ENCODE measurements at places on chromosomes 5 and 9. TPM values are rescaled to one million over a fixed set of nuclear protein-coding genes. Genes with fewer than 3 reads are reported as not detected.
A peak's percentile ranks its signal among the peaks of the same experiment; 100 is the strongest.

POMT1 gene
- 33.9 TPM for total RNA-seq

TXNDC8 gene
- not detected for total RNA-seq

FOXI1 gene
- total RNA-seq: not detected

FOXD4L3 gene
- total RNA-seq: under 0.01 TPM

SPINK4 gene
- not detected for total RNA-seq

CDKN2B-AS1 gene
- 15.2 TPM for total RNA-seq

LRRC70 gene
- 1.4 TPM for total RNA-seq

DNA sequence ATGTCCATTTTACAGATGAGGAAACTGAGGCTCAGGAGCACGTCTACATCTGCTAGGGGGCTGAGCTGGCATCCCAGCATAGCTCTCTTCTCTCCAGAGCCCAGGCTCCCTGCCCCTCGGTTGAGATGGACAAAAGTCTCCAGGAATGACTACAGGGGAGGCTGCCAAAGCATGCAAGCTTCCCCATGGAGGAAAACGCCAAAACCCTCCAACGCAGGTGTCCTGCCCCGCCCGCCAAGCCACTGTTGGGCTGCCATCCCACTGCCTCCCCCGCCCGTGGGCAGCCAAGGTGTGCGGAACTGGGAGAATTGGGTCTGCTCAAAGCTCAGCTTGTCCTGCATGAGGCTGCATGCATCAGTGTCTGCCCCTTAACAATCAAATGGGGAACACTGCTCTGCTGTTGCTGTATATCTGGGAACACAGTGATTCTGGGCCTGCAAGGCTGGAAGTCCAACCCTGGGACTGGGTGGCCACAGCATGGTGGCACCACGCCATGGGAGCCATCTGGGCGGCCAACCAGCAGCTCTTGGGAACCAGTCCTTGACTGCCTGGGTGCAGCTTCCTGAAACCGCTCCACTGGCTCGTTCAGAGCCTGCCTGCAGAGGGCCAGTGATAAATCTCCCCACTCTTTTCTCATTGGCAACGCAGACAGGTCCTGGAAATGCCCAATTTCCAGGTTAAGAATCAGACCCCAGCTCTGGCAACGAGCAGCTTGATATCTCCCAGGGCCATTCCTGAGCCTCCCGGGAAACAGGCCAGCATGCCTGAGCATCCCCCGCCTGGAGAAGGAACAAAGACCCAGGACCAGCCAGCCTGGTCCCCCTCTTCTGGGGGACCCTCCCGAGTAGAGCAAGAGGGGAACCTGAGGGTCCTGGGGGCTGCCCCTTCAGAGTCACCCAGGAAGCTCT is 3.5 kb downstream of the RALGDS start:
- H3K36me3 ChIP-seq: no peaks in the 10 kb centered on the region
- no peak overlapping the region for H3K27ac ChIP-seq
- peaks cover 42% of the 10 kb centered on the region for H3K4me1 ChIP-seq
- H3K4me3 ChIP-seq: no peak overlapping the region
- H3K27me3 ChIP-seq: no peaks in the 10 kb centered on the region
- peak; percentile 91 for DNase-seq

DNA sequence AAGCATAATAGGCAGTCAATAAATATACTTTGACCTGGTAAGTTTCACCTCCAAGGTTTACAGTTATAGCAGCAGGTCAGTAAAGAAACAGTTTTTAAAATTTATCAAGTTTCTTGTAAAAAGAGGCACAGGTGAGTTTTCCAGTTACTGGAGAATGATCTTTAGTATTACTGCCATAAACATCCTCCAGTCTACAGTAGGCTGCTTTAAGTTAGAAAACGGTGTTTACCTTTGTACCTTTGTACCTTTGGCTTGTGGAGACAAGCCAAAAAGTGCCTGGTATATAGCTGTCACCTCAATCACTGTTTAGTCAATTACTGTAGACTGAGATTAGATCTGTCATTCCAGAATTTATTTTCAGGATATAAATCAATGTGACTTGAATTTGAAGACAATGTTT is 42.7 kb upstream of the SRFBP1 start:
- no peaks in the 10 kb centered on the region for H3K36me3 ChIP-seq
- H3K27me3 ChIP-seq: no peaks in the 10 kb centered on the region
- no peak overlapping the region for H3K27ac ChIP-seq
- H3K4me1 ChIP-seq: no peaks in the 10 kb centered on the region

DNA sequence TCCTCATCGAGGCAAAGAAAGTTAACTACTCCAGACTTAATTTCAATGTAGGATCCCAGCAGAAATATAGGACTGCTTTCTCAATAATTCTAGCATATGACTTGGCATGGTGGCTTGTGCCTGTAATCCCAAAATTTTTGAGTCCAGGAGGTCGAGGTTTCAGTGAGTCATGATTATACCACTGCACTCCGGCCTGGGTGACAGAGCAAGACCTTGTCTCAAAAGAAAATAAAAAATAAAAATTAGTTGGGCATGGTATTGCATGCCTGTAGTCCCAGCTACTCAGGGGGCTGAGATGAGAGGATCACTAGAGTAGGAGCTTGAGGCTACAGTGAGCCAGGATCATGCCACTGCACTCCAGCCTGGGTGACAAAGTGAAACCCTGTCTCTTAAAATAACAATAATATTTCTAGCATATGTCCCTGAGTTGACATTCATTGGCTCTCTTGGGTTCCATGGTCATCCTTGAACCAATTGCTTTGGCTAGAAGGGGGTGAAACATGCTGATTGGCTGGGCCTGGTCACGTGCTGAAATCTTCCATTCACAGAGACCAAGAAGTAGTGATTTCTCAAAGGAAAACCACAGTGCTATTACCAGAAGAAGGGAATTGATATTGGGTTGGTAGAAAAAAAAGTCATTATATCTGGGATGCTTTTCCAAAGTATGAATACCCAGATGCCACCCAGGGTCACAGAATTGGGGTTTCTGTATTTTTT is 31.6 kb upstream of the GARNL3 start:
- H3K36me3 ChIP-seq: no peaks in the 10 kb centered on the region
- H3K27me3 ChIP-seq: peaks cover 3% of the 10 kb centered on the region
- DNase-seq: no peak
- no peaks in the 10 kb centered on the region for H3K4me1 ChIP-seq
- no peak overlapping the region for H3K4me3 ChIP-seq

GRCh38 chr5:1523480-1523792 is 324 bp downstream of the LPCAT1 start:
- H3K4me1 ChIP-seq: peaks cover 17% of the 10 kb centered on the region
- no peak for DNase-seq
- H3K27me3 ChIP-seq: no peaks in the 10 kb centered on the region
- H3K36me3 ChIP-seq: peaks cover 27% of the 10 kb centered on the region
- H3K4me3 ChIP-seq: peak overlapping the region; percentile 76

- H3K27me3 ChIP-seq: peaks cover 16% of the 10 kb centered on the region
- no peaks in the 10 kb centered on the region for H3K36me3 ChIP-seq
- H3K27ac ChIP-seq: no peak overlapping the region
- no peak overlapping the region for H3K4me3 ChIP-seq
These were observed 36.4 kb upstream of the TBC1D2 start for GRCh38 chr9:98291820-98292219.

DNA sequence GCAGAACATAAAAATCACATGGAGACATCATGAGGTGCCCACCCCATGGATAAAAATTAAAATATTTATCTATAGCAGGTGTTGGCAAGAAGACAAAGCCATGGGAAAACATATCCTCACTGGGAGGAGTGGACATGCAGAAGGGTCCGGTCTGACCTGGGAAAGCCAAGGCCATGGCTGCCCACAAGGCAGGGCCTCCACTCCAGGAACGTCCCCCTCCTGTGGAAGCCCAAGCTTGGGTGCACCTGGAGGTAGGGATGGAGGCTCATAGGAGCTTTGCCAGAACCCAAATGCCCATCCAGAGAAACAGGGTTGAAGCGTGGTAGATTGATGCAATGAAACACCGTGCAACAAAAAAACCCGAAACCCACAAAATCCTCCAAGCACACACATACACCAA is 81.4 kb upstream of the COL5A1 start:
- H3K4me1 ChIP-seq: peaks cover 10% of the 10 kb centered on the region
- peak; percentile 47 for DNase-seq
- no peaks in the 10 kb centered on the region for H3K27me3 ChIP-seq
- no peaks in the 10 kb centered on the region for H3K36me3 ChIP-seq
- no peak overlapping the region for H3K4me3 ChIP-seq

DNA sequence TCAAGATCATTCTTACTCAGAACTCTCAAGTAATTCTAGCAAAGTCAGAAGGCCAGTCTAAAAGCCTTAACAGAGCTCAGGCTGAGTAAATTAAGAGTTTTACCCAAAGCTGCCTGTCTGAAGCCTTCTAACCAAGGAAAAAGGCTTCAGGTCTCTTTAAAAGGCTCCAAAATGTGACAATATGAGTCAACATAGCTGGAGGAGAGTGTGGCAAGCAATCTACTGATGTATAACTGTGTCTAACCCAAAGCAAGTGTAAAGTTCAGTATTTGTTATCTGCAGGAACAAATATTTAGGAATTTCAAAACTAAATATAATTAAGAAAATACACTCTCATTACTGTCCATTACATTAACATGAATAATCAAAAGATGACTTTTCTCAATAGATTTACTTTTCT is 11.0 kb downstream of the ZBTB5 start:
- DNase-seq: no peak
- H3K27me3 ChIP-seq: no peaks in the 10 kb centered on the region
- no peak overlapping the region for H3K4me3 ChIP-seq
- H3K27ac ChIP-seq: no peak overlapping the region
- H3K4me1 ChIP-seq: no peaks in the 10 kb centered on the region
- peaks cover 3% of the 10 kb centered on the region for H3K36me3 ChIP-seq

- no peak overlapping the region for H3K4me3 ChIP-seq
- no peaks in the 10 kb centered on the region for H3K36me3 ChIP-seq
- H3K27ac ChIP-seq: no peak overlapping the region
These were observed 559.2 kb downstream of the PSAT1 start for GRCh38 chr9:78856144-78856543.

- no peaks in the 10 kb centered on the region for H3K27me3 ChIP-seq
- H3K27ac ChIP-seq: peak overlapping the region; percentile 66
These were observed 16.9 kb upstream of the ZNF366 start for GRCh38 chr5:72523960-72524582.

GRCh38 chr5:13536933-13537332 is 407.6 kb downstream of the DNAH5 start:
- no peaks in the 10 kb centered on the region for H3K27me3 ChIP-seq
- H3K4me1 ChIP-seq: no peaks in the 10 kb centered on the region
- no peak overlapping the region for H3K27ac ChIP-seq
- no peak for DNase-seq
- H3K36me3 ChIP-seq: no peaks in the 10 kb centered on the region

DNA sequence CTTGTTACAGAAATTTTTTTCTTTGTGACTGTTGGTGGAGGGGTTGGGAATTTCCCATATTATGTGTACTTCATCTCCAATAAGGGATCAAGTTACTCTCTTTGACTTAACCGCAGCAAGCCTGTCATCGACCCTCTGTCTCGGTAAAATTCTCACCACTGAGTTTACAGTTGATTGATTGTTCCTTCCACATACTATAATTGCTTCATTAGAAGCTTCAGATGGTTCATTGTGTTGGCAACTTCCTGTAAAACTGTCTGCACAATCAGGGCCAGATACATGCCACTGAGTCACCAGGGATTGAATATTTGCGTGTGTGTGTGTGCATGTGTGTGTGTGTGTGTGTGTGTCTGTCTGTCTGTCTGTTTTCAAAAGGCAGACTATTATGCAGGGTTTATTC is 176.6 kb downstream of the ZNF462 start:
- H3K27me3 ChIP-seq: peaks cover 13% of the 10 kb centered on the region
- no peaks in the 10 kb centered on the region for H3K4me1 ChIP-seq
- H3K27ac ChIP-seq: no peak overlapping the region
- H3K4me3 ChIP-seq: no peak overlapping the region
- peak; percentile 48 for DNase-seq

- DNase-seq: no peak
- H3K4me1 ChIP-seq: peaks cover 30% of the 10 kb centered on the region
- H3K36me3 ChIP-seq: peaks cover 21% of the 10 kb centered on the region
- no peak overlapping the region for H3K4me3 ChIP-seq
These were observed 383.0 kb downstream of the EBF1 start for GRCh38 chr5:158716668-158717067.

DNA sequence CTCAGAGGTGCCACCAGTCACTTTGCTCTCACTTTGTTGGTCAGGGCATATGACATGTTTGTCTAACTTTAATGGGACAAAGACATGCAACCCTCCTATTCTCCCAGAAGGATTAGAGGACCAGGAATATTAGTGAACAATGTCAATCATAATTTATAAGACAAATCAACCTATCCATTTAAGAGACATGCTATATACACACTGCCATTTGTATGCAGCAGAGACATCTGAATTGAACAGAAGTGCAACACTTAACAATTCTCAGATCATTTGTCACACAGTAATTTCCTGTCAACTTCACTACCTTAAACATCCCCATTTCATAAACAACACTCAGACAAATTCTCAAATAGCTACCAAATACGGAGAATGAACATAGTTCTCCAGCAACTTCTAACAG is 273.6 kb upstream of the RGMB start:
- H3K4me1 ChIP-seq: peaks cover 3% of the 10 kb centered on the region
- H3K36me3 ChIP-seq: no peaks in the 10 kb centered on the region
- no peak overlapping the region for H3K27ac ChIP-seq
- H3K4me3 ChIP-seq: no peak overlapping the region
- DNase-seq: no peak

- H3K4me1 ChIP-seq: peaks cover 18% of the 10 kb centered on the region
- DNase-seq: peak; percentile 97
- peak overlapping the region; percentile 90 for H3K27ac ChIP-seq
These were observed 18.6 kb downstream of the SLC6A7 start for GRCh38 chr5:150208187-150209098.

Measured in osteoblast (primary cell).